Esophagus squamous epithelium (tissue), 5 donors: ENCODE measurements at places on chromosomes 4 and X.

- no peak for DNase-seq
Observed at GRCh38 chr4:32226204-32226603, 1506.0 kb downstream of the PCDH7 start.

DNA sequence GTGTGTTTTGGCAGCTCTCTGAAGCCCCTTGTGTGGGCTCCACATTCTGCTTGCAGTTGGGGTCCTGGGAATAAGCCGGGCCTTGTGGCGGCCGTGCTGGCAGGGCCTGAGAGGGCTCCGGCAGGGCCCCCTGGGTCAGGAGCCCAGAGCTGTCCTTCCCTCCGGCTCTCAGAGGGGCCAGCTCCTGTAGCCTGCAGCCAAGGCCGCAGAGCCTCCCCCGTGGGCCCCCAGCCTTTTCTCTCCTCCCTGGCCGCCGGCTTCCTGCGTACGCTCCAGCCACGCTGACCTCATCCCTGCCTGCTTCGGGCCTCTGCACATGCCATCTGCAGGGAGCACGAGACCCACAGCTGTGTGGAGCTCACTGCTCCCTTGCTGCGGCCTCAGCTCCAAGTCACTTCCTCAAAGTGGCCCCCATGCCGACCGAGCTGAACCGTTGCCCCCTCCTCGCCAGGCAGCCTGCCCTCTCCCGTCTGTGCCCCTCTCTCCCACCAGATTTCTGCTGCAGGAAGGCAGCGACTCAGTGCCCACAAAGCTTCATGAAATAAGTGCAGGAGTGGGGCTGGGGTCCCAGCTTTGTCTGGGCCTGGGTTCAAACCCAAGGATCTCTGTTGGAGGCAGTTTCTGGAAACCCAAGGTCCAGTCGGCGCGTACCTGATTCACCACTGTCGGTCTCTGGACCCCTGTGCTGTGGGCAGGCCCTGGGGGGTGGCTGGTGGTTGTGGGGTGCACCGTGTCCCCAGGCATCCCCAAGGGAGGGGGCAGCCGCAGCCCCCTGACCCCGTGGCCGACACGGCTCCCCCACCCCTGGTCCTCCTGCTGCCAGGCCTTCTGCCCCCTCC, 57.1 kb upstream of the NKX1-1 start:
- DNase-seq: no peak

GRCh38 chrX:39674490-39675161, 423.1 kb downstream of the BCOR start:
- no peak for DNase-seq

DNA sequence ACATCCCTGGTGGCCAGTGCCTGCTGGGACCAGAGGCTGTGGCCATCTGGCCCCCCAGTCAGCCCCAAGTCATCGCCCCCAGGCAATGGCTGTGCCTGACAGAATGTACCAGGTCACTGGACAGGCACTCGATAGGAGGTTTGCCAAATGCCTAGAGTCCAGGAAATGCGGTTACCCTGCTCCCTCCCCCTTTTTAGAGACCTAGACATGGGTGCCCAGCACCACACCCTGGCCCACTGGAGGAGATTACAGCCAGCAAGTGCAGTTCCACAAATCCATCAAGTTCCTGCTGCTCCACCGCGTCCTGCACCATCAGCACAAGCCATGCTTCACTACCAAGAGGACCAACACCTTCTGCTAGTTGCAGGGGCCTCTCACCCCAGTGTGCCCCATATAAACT, 16.2 kb upstream of the ZFX start:
- DNase-seq: no peak

GRCh38 chr4:169307576-169307975, 36.8 kb upstream of the SH3RF1 start:
- DNase-seq: no peak

DNA sequence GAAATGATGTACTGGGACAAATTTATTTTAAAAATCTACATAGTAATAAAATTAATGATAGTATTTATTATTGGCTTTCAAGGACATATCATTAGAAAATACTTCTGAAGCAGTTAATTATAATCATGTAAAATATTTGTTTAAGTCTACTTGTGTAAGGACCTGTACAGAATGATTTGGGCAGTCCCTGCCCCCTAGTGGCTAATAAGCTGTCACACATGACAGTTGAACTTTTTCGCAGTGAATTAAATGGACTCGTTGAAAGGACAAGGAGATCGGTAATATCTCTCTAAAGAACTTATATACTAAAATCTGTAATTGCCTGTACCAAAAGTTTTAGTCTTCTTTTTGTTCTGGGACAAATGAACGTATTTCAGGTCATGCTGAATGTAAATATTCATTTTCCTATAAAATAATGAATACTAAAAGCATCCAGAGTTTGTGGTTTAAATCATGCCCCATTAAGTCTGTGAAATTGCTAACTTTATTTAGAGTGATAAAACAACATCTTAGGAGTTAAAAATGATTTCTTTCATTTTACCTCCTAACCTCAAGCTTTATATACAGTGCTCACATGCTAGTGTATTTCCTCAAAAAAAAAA, 13.6 kb downstream of the EXOC1 start:
- no peak for DNase-seq

DNA sequence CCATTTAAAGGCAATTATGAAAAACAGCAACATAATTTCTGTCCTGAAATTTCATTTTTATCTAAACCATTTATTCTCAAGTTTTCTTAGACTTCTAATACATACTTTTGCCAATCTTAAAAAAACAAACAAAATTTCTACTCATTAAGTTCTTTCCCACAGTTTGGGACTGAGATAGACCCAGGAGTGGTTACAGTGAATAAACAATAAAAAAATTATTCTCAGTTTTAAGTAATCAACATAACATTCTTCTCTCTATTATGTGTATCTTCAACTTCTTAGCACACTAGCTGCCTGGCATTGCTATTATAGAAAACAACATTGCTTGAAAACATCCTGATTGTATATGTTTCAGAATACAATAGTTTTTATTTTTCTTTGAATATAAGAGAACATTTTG, 532.8 kb downstream of the IL15 start:
- DNase-seq: no peak

- no peak for DNase-seq
Observed at GRCh38 chr4:116358633-116359222, 726.6 kb downstream of the TRAM1L1 start.

- no peak for DNase-seq
Observed at GRCh38 chr4:8594097-8595038, 1.8 kb downstream of the CPZ start.

- DNase-seq: no peak
Observed at GRCh38 chrX:104270212-104270611, 15.5 kb upstream of the ESX1 start.

DNA sequence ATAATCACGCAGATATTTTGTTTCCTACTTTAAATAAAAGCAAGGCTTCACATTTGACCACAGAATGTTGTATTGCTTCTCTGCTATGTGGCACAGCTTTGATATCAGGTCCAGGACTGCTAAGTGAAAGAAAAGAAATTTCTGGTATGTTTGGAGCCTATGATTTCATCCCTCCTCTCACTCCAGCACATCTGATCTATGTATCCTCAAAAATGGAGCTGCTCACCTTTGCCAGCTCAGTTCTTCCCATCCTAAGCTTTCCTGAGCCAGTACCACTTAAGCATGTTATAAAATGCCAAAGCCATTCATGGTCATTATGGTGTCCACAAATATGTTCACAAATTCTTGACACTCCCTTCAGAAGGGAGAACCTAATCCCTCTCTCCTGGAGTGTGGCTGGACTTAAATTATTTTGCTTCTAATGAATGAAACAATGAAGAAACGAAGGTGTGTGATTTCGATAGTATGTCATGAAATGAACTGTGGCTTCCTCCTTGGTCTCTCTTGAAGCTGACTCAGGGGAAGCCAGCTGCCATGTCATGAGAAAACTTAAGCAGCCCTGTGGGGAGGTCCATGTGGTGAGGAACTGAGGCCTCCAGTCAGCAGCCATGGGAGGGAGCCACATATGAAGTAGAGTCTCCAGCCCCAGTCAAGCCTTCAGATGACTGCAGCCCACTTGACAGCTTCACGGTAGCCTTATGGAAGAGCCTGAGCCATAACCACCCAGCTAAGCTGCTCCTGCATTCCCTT, 207.7 kb downstream of the MGST2 start:
- DNase-seq: no peak

DNA sequence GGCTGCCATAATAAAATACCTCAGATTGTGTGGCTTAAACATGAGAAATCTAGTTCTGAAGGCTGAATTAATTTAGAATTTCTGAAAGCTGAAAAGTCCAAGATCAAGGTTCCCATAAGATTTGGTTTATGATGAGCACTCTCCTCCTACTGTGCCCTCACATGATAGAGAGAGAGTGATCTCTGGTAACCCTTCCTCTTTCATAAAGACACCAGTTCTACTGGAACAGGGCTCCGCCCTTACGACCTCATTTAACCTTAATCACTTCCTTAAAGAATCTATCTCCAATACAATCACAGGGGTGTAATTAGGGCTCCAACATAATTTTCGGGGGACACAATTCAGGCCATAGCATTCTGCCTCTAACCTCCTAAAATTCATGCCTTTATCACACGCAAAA, 194.0 kb upstream of the MAB21L2 start:
- no peak for DNase-seq

- no peak for DNase-seq
Observed at GRCh38 chr4:40750461-40751258, 905 bp downstream of the NSUN7 start.

DNA sequence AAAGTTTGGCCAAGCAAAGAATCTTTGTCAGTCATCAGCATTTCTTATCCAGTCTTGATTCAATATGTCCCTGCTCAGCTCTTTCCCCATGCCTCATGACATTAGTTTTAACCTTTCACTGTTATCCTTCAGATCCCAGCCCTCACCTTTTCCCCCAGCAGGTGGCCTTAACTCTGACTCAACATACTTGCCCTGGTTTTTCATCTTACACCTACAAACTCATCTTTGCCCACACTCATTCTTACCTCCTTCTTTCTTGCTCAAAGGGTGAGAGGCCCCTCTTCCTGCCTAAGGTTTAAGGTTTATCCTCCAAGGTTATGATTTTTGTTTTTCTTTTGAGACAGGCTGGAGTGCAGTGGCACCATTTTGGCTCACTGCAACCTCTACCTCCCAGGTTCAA, 10.6 kb upstream of the ANXA5 start:
- DNase-seq: no peak

DNA sequence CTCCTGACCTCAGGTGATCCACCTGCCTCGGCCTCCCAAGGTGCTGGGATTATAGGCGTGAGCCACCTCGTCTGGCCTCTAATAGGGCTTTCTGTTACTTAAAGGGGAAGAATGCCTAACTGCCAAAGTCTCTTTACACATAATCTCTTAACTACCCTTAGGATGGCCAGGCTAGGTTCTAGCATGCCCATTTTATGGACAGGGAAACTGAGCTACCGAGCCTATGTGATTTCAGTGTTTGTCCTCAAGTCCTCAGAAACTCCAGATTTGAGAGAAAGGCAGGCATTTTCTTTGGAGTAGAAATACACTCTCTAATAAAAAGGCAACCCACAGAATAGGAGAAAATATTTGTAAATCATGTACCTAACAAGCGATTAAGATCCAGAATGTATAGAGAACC, 12.4 kb upstream of the GLOD5 start:
- no peak for DNase-seq

DNA sequence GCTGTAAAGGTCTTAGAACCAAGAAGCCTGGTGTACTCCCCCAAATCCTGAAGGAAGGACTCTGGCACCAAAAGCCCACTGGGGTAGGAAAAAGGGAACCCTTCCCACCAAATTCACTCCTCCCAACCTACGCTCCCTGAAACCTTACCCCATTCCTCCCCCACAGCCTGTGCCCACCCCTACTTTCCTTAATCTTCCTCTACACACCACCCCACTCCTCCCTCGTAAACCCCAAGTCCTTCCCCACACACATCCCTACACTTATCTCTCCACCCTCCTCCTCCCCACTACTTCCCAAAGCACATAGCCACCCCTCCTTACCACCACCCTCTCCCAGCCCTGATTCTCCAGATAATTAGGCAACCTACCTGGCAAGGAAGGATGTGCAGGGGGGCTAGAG, 1.7 kb downstream of the ZMYM3 start:
- DNase-seq: no peak

DNA sequence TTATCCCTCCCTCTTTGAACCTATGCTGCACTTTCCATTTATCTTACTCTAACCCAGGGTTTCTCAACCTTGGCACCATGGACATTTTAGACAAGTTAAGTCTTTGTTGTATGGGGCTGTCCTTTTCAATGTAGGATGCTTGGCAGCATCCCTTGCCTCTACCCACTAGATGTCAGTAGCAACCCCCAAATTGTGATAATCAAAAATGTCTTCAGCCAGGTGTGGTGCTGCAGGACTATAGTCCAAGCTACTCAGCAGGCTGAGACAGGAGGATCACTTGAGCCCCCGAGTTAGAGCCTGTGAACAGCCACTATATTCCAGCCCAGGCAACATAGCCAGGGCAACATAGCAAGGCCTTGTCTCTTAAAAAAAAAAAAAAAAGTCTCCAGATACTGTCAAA, 7.0 kb downstream of the LRCH2 start:
- DNase-seq: no peak

GRCh38 chr4:3880615-3881120, 114.5 kb downstream of the ADRA2C start:
- no peak for DNase-seq

DNA sequence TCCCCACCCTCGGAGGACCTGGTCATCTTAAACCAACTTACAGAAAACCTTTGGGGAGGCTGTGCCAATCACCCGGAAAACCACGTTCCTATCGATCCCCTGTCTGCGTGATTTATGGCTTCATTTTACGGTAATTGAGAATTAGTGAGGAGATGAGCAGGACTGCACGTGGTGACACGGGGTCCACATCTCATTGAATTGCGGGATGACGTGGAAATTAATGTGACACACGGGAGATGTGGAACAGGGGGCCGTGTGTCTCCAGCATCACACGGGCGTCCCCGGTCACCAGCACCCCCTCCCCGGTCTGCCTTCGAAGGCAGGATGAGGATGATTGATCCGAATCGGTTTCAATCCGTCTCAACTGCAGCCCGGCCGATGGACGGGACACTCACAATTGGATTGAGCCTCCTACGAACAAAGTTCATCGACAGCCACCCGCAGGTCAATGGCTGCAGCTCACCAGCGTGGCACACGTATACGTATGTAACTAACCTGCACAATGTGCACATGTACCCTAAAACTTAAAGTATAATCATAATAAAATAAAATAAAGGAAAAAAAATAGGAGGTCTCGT, 160.3 kb downstream of the SHOX start:
- no peak for DNase-seq

- no peak for DNase-seq
Observed at GRCh38 chrX:10754445-10754844, 134.1 kb upstream of the MID1 start.

DNA sequence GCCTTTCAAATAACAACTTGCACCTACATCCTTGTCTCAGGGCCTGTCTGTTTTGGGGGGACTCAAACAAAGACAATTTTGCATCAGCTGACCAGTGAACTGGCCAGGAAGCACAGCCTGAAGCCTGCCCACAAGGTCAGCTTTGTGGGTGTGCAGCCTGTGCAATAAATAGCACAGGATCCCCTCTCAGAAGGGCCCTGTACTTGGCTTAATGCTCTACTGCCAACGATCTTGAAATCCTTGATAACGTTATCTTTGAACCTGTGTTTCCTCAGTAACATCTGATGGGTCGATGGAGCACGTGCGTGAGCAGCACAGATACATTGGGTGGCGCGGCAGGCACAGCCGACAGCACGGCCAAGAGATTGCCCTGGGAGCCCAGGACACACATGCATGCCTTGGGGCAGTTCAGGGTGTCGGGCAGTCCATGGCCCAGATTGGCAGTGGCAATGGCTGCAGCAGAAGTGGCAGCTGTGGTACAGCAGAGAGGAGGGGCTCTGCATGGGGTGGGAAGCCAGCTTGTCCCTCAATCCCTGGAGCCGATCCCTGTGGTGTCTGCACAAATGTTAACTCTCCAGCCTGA, 58.8 kb upstream of the ATP6AP2 start:
- no peak for DNase-seq
